ENCODE measurements at places on chromosomes 2 and 18.

DNA sequence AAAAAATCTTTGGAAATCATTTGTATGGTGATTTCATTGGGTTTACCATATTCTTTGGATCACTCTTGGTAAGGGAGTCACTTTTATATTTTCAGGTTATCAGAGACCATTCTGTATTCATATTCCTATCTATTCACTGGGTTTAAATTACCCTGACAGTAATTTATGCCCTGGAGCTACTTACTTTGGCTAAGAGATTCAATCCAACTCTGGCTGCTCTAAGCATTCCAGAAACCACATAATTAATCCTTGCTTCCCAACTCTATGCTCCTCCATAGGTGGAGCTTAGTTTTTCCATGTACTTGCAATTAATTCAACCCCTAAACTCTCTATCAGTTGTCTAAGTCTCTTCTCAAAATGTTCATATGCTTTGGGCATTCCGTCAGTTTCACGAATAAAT is 336.3 kb downstream of the AGPS start:
- no peak for DNase-seq

GRCh38 chr18:62339106-62339988 is 14.2 kb downstream of the TNFRSF11A start:
- no peak for DNase-seq

DNA sequence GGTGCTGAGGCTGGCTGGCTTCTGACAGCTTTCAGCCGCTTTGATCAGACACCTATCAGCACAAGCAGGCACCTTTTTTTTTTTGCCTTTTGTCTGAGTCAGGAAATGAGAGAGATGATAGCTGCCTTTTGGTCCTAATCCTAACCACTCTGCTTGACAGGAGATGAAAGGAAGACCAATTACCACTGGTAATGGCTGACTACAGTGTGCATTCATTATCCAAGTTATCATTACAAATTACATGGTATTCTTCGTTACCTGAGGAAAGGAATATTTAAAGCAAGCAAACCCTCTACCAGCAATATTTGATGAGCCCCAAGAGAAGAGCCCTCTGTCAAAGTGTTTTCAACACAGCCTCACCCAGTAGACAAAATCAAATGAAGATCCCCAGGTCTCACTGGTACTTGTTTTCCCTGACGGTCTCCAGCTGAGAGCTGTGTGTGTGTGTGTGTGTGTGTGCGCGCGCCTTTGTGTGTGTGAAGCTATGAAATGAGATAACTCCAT is 925.7 kb downstream of the DCDC2C start:
- DNase-seq = no peak

DNA sequence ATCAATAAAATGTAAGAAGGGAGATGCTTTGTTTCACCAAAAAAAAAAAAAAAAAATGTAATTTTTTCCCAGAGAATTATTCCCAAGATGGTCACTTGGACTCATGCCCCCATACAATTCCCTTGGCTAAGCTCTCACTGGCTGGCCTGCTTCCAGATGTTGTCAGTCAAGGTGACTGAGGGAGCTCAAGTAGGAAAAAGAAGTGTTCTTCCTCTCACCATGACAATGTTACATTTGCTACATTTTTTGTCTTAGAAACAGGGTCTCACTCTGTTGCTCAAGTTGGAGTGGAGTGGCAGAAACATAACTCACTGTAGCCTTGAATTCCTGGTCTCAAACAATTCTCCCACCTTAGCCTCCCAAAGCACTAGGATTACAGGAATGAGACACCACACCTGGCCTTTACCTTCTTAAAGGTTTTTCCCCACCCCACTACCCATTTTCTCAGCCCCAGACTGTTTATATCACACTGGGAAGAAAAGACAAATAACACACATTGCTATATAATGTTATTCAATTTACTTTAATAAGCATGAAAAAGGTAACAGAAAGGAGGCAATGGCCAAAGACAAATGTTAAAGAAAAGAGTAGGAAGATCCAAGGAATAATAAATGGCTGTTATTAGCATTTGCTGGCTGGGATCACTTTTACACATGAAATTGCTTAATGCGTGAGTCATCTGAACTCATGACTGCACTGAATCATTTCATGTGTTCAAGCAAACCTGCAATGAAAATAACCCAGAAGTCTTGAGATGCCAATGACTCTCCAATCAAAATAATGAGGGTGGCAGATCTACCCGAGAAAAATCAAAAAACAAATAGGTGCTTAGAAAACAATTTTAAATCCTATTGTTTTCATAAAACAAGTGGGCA is 45.2 kb downstream of the ACVR1 start:
- no peak for DNase-seq

GRCh38 chr2:8676921-8677645 is 4.8 kb upstream of the ID2 start:
- no peak for DNase-seq

DNA sequence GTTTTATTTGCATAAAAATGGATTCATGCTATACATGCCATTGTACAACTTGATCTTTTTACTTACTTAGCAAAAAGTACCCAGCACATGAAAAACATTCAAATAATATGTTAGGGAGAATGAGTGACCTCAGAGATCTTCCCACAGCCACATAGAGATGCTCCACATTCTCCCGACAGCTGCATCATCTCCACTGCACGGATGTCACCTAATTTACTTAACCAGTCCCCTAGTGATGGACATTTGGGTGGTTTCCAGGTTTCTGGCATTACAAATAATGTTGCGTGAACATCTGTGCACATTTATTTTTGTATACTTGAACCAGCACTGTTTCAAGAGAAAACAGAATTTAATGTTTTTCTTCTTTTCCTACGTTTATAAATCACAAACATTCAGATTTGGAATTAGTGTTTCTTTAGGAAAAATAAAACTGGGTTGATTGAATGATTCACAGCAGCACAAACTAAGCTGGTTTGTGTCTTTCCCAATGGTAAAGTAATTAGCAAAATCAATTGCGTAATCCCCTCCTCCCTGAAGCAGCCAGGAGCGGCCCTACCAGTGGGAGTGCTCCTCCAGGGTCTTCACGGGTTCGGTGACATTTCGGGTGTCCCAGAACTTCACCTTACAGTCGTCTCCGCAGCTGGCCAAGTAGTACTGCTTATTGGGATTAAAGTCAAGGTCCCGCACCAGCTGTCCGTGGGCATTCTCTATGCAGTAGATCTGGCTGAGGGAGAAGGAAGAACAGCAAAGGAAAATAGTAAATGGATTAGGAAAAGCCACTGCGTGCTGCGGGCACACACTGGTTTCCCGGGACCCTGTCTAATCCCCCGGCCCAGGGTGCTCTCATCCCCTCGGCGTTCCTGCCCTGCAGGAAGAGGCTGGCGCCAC is 183.9 kb downstream of the EIPR1 start:
- DNase-seq = no peak

DNA sequence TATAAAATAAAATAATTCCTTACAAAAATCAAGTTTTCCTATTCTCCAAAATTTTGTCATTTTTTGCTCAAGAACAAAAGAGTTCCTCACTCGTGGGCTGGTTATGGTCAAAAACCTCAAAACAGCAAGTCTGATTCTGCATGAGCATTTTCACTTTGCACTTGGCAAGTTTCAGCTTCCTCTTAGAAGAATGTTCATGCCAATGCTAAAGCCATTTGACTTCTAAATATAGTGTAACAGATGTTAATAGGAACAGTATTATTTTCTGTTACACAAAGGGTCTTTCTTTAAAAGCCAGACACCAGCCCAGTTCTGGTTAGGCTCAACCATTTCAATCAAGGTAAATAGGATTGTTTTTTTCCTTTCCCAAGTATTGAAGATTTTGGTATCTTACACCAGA is 261.3 kb upstream of the CCDC68 start:
- no peak for DNase-seq

DNA sequence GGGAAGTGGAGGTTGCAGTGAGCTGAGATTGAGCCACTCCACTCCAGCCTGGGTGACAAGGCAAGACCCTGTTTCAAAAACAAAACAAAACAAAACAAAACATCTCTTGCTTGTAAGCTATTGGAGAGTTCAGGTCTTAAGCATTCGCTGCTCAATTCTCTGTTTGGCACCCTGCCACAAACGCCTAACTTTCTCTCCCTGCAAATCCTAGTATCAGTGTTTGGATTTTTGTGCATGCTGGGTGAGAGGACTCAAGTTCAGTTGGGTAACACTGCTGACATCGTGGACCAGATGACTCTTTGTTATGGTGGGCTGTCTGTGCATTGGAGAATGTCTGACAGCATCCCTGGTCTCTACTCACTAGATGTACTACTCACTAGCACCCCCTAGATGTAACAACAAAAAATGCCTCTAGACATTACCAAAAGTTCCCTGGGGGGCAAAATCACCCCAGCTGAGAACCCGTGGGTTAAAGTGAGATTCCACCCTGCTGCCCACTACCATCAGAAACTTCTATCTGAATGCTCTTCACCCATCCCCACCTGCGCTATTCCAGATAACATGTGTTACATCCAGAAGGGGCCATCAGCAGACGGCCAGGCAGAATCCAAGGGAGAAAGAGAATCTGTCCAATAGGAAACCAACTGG is 50.9 kb downstream of the CACNB4 start:
- DNase-seq = peak; percentile 37

GRCh38 chr2:203853271-203853670 is 14.3 kb upstream of the CTLA4 start:
- DNase-seq = no peak

- DNase-seq = no peak
These were observed 2.6 kb downstream of the BZW1 start for GRCh38 chr2:200814276-200814815.

DNA sequence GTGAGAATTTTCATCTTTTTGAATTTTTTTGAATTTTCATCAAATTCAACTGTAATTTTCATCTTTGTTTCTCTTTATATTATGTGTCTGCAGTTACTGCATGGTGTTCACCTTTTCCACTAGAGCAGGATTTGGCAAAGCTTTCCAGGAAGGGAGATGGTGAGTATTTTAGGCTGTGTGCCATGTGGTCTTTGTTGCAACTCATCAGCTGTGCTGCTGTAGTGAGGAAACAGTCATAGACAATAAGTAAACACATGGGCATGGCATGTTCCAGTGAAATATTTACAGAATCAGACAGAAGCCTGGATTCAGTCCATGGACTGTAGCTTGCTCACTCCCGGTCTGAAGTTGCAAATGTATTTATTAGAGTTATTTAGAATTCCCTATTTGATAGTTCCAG is 120.4 kb downstream of the DCDC2C start:
- DNase-seq = no peak

- no peak for DNase-seq
These were observed 41.4 kb upstream of the RPL31 start for GRCh38 chr2:100960688-100961087.

GRCh38 chr2:44744961-44745892 is 196.3 kb upstream of the SIX3 start:
- DNase-seq = peak; percentile 52

DNA sequence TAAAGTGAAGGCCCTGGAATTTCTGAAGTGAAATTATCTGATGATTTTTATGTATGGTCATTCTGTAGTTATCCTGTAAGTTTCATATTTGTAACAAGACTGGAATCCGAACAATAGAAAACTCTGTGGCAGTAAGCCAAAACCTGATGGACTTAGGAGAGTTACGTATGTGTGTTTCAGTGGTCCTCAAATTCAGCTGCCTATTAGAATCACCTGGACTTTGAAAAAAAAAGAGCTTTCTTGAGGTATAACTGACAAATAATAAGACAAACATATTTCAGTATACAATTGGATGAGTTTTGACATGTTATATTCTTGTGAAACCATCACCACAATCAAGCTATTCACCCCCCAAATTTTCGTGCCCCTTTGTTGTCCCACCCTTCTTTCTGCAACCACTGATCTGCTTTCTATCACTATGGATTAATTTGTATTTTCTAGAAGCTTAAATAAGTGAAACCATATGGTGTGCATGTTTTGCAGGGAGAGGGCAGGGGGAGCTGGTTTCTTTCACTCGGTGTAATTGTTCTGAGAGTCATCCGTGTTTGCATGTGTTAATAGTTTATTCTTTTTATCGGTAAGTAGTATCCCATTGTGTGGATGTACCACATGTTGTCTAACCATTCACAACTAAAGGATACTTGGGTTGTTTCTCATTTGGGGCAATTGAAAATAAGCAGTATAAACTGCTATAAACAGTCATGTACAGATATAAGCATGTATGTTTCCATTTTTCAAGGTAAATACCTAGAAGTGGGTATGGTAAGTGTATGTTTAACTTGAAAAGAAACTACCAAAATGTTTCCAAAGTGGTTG is 50.2 kb upstream of the EML4 start:
- no peak for DNase-seq

GRCh38 chr2:53407363-53408080 is 360.1 kb upstream of the CHAC2 start:
- DNase-seq = no peak

- DNase-seq = no peak
These were observed 222.1 kb downstream of the MTX2 start for GRCh38 chr2:176491172-176491904.

DNA sequence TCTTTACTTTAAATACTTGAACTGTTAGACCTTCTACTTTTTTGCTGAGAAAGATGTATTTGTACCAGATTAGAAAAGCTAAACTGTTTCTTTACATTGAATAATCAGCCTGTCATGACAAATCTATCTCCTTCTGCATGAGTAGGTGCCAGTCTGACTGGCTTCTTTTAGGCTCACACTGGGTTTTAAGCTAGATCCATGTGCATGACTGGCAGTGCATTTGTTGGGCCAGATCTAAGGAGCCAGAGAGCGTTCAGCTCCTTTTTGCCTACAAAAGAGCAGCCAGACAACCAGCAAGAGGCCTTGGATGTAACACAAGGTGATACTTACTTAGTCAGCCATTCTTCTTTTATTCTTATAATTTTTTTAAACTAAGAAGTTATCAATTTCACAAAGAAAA is 82.0 kb upstream of the OTX1 start:
- no peak for DNase-seq

GRCh38 chr2:173424886-173425285 is 70.2 kb downstream of the CDCA7 start:
- DNase-seq = no peak

DNA sequence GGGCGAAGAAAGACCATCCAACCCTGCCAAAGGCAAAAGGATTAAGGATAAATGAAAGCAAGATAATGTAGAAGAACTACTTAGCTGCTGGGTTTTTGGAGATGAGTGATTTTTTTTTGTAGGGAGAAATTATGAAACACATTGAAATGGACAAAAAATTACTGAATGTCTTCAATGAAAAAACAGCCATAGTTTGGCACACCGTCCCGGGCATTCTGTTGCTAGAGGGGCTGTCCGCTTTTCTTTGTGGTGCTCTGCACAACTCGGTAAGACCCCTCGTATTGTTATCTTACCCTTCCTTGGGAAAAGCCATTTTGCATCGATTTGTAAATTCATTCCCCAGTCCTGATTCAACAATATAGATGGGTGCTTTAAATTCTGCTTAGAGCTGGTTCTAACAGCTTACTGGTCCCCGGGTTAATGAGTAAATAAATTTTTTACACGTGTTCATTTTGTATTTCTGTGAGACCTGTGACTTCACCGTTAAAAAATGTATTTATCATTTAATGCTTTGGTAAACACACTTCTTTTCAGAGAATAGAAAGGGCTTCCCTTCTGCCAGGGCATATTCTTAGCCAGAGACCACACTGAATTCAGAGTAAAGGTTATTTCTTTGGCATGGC is 912 bp upstream of the LAPTM4A start:
- no peak for DNase-seq

GRCh38 chr2:147355706-147356105 is 489.1 kb upstream of the ACVR2A start:
- no peak for DNase-seq
